MG63 (cell line): ENCODE measurements at places on chromosomes 7 and 10.

DNA sequence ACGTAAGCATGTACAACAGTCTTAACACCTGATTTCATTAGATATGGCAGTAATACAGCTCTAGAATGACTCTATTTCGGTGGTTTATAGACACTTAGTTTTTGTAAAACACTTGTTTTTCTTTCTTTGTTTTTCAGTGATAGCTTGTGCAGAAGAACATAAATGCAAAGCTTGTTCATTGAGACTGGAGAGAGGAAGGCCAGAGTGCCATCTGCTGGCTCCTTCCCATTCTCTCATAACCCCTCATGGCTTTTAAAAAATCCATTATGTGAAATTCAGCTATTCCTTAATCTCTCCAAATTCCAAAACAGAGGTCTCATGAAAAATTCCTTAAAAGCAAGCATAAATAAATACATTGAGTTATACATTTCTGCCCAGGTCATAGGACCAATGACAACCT lies 76.3 kb downstream of the CACNB2 start:
- no peak for DNase-seq

- DNase-seq = no peak
Measured at GRCh38 chr7:12025246-12025645, 185.8 kb upstream of the TMEM106B start.

DNA sequence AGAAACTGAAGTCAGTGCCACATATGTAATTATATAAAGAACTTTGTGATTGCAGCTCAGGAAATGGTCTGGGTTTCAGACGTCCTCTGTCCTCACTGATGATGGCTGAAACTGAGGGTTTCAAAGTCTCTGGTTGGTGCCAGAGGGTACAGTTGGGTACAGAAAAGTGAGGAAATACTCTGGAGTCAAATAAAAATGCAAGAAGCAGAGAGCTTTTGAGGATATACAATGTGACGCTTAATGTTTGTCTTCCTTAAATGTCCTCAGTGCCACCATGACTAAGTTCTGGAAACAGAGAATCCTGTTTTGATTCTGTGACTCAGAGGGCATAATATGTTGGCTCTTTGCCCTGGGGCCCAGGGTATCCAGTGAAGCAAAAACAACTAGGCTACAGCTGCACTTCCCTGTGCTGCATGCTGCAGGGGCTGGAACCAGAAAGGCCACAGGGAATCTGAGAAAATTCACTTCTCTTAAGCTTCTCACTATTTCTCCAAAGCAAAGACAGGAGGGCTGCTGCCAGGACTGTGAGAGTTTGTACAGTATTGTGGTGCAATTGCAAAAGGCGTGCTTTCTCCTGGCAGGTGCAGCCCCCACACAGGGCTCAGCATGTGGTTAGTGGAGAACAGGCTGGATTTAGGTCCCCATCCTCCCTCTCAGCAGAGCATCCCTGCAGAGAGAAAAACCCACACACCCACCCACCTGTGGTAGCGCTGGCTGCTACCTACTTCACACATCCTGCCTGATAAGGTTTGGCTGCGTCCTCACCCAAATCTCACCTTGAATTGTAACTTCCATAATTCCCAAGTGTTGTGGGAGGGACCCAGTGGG lies 169.5 kb upstream of the SVIL start:
- DNase-seq = peak; percentile 90

GRCh38 chr7:52749880-52750279 lies 285.6 kb upstream of the POM121L12 start:
- DNase-seq = no peak

- DNase-seq = no peak
Measured at GRCh38 chr10:83625831-83626360, 513.4 kb upstream of the GHITM start.

GRCh38 chr10:11475831-11476434 lies 135.5 kb downstream of the USP6NL start:
- DNase-seq = no peak

DNA sequence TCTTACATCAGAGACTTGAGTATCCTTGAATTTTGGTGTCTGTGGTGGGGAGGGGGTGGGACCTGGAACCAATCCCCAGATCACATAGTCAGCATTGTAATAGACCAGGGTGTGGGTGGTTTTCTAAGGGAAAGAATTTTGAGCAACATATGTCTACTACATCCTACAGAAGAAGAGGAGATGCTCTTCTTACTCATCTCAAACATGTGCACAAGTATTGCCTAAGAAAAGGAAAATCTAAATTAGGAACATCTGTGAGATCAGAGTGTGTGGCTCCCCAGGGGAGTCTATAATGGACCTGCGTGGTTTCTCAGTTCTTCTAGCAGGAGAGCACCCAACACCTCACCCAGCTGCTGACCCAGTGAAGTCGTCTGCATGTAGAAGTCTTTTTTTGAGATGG lies 148.8 kb downstream of the CCDC3 start:
- DNase-seq = no peak

DNA sequence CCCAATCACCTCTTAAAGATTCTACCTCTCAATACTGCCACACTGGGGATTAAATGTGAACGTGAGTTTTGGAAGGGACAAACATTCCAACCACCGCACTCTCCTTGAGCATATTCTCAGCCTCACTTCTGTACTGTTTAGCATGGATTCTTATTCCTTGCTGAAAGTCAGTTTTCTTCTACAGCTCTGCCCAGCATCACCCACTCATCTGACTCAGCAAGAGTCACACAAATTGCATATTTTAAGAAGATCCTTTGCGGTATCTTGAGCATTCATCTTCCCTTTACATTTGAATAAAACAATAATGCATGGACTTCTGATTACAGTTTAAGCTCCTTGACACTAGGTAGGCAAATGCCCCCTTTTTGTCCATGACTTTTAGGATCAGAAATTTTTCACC lies 251.6 kb upstream of the MKLN1 start:
- DNase-seq = peak; percentile 31
